ENCODE measurements at places on chromosomes 13 and 19.

DNA sequence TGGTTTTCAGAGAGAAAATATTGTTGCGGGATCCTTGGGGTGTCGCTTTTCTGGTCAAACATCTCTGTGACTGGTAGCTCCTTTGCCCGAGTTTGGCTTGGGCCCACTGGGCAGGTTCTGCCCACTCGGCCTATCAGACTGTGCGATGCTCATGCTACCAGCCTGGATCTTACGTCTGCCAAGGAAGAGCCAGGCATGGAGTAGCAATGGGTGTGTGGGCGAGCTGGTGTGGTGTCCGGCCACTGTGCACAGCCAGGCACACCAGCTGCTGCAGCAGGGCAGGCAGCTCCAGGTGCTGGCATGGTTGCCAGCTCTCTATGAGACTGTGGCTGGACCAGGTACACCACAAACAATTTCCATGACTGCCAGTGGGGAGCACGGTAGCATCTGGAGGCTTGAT lies 1351.8 kb upstream of the PCDH20 start:
- DNase-seq = no peak

DNA sequence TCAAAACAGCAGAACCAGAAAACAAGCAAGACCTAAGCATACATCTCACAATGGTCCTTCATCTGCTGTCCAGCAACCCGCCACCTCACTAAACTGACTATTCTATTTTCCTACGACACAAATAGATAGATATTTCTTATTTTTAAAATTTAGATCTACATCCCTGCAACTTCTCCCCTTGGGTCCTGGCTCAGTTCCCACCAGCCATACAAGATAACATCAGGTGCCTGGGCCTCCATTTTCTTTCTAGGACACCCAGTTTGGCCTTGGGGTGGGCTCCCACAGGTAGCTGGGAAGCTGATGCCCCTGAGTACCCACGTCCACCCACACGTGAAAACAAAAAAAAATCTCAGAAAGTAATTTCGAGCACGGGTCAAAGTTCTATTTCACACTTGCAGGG lies 47.6 kb downstream of the TGDS start:
- no peak for DNase-seq

GRCh38 chr13:110559429-110559943 lies 2.0 kb downstream of the RAB20 start:
- peak; percentile 61 for DNase-seq

DNA sequence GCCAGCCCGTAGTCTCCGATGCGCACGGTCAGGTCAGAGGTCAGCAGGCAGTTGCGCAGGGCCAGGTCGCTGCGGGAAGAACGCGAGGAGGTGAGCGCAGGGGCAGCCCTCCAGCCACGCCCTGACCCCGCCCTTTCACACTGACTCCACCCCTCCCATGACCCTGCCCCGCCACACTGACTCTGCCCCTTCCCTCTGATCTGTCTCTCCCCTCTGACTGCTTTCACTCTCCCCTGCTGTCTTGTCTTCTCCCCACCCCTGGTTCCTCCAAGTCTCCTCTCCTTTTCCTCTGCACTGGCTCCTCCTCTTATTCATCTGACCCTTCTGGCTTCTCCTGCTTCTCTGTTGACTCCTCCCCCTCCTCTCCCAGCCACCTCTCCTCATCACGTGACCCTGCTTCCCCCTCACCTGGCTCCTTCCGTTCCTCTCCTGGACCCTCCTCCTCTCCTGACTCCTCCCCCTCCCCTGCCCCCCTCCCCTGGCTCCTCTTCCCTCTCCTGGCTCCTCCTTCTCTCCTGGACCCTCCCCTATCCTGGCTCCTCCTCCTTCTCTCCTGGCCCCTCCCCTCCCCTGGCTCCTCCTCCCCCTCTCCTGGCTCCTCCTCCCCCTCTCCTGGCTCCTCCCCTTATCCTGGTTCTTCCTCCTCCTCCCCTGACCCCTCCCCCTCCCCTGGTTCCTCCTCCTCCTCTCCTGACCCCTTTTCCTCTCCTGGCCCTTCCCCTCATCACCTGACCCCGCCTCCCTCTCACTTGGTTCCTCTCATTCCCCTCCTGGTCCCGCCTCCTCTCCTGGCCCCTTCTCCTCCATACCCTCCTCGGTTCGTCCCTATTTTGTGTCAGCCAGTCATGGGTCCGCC lies 9.9 kb downstream of the LMTK3 start:
- peak; percentile 67 for DNase-seq

DNA sequence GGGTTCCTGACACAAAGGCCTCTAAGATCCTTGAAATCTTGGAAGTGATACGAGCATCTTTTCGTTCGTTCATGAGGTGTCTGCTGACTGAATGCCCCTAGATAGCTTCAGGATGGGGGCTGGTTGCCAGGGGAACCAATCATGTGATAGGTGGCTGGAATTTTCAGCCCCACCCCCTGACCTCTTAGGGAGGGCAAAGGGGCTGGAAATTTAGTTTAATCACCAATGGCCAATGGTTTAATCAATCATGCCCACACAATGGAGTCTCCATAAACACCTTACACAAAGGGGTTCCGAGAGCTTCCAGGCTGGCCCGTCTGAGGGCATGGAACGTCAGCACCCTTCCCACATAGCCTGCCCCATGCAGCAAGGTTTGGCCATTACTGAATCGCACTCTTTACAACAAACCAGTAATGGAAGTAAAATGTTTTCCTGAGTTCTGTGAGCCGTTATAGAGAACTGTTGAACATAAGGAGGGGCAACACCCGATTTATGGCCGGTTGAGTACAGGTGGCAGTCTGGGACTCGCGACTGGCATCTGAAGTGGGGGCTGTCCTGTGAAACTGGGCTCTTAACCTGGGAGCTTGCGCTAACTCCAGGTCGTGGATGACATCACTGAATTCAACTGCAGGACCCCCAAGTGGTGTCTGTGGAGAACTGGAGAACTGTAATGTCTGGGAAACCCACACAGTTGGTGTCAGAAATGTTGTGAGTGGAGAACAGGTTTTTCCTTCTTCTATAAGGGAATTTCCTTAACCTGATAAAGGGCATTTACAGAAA lies 25.6 kb downstream of the MLLT1 start:
- no peak for DNase-seq

GRCh38 chr19:54298357-54299125 lies 14.4 kb downstream of the LILRA5 start:
- DNase-seq = no peak

GRCh38 chr13:67061750-67062149 lies 168.4 kb downstream of the PCDH9 start:
- no peak for DNase-seq

GRCh38 chr19:16193466-16193865 lies 4.2 kb upstream of the AP1M1 start:
- DNase-seq = no peak

GRCh38 chr19:11506967-11507366 lies 1.3 kb upstream of the ZNF653 start:
- DNase-seq = no peak

DNA sequence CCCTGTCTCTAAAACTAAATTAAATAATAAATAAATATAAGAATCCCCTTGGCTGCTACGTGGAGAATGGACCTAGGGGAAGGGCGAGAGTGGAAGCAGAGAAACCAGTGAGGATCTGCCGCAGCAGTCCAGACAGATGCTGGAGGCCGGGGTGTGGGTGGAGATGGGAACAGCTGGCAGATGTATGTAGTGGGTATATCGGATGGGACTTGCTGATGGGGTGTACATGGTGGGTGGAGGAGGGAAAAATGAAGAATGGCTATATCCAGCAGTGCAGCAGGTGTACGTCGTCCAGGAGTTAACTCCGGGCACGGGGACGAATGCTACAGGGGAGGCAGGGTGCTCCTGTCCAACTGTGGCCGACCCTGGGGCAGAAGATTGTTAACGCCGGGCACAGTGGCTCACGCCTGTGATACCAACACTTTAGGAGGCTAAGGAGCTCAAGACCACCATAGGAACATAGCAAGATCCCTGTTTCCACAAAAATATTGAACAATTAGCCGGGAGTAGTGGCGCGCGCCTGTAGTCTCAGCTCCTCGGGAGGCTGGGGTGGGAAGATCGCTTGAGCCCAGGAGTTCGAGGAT lies 654 bp downstream of the CEP89 start:
- no peak for DNase-seq

DNA sequence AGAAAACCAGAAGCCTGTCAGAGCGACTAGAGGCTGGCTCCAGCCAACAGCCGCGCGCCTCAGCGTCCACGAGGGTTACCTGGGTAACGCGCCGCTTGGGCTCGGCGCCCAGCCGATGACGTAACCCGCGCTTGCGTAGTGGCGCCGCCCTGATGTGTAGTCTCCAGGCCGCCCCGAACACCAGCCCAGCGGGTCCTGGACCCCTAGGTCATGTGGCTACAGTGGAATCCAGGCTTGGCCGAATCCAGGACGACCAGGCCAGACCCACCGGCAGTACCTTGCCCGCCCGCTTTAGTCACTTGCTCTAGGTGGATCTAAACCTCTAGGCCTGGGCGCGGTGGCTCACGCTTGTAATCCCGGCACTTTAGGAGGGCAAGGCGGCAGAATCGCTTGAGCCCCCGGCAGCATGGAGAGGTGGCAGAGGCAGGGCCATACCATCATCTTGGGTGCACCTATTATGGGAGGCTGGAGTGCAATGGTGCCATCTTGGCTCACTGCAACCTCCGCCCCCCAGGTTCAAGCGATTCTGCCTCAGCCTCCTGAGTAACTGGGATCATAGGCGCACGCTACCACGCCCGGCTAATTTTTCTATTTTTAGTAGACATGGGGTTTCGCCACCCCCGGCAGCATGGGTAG lies 7.2 kb upstream of the ZNF606 start:
- peak; percentile 59 for DNase-seq

GRCh38 chr19:27742041-27742440 lies 1470.9 kb downstream of the UQCRFS1 start:
- no peak for DNase-seq

DNA sequence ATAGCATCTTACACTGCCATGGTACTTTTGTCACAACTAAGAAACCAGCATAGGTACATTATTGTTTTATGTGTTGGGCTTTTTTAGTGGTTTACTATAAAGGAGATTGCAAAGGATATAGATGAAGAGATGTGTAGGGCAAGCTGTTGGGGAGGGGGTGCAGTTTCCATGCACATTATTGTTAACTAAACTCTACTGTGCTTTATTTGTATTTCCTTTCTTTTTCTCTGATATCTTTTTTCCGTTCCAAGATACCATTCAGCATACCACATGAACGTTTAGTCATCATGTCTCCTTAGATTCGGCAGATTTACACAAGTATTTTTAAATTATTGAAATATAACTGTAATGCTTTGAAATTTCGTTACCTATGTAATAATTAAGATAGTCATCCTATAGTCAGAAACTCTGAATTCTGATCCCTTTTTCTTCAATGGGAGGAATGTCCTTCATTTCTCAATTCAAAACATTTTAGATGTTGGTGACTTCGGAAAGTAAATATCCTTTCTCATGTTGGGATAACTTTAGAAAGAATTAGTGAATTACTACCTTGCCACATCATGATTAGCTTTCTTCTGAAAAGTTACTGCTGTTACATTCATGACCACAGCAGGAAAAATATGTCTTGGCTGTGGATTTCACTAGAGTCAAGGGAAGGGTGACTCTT lies 82.8 kb downstream of the FRY start:
- no peak for DNase-seq

DNA sequence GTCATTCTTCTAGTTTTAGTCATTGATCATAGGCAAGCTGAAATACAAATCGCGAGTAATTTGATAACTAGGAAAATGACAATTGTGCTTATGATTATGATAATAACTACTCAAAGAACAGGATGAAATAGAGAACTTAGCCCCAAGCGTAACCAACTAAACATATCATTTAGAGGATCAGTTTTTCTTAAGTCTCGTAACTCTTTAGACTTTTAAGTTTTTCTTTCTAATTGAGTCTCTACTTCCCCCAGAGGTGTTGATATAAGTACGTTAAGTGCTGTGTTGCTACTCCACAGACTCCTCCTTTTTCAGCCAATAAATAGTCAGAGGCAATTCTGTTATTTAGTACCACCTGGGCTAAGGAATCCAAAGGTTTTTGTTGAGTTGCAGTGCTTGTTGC lies 96.3 kb downstream of the NHLRC3 start:
- no peak for DNase-seq

DNA sequence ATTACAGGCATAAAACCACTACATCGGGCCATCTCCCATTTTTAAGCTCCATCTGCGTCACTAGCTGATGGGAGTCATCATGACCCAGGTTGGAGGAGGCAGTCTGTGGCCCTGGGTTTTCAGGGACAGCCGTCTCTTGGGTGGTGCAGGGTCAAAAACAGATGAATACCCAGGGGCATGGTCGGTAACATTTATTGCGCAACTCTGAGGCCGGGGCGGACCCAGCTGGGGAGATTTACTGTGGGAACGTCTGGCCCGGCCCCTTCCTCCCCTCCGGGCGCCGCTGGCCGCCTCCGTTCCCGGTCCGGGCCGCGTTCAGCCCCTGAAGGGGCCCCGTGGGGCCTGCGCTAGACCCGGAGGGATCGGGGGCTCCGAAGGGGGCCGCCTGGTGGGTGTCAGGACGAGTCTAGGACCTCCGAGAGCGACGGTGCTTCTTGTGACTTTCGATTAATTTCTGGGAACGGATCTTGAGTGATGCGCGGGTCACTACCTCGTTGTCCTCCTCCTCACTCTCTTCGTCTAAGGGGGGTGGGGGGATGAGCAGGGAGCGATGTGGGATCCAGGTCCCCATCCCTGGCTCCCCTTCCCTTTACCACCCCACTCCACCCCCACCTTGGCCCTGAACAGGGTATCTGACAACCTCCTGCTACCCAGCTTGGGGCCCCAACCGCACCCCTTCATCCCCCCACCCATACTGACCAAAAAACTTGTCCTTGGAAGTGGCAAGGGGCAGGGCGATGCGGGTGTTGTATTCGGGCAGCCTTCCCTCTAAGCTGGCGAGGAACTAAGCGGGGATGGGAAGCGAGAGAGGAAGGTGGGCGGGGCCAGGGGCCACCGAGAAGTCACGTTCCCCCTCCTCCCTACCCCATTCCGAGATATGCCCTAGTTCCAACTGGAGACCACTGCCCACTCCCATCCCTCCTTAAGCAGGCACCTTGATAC lies 1.6 kb upstream of the RGL3 start:
- DNase-seq = peak; percentile 65

DNA sequence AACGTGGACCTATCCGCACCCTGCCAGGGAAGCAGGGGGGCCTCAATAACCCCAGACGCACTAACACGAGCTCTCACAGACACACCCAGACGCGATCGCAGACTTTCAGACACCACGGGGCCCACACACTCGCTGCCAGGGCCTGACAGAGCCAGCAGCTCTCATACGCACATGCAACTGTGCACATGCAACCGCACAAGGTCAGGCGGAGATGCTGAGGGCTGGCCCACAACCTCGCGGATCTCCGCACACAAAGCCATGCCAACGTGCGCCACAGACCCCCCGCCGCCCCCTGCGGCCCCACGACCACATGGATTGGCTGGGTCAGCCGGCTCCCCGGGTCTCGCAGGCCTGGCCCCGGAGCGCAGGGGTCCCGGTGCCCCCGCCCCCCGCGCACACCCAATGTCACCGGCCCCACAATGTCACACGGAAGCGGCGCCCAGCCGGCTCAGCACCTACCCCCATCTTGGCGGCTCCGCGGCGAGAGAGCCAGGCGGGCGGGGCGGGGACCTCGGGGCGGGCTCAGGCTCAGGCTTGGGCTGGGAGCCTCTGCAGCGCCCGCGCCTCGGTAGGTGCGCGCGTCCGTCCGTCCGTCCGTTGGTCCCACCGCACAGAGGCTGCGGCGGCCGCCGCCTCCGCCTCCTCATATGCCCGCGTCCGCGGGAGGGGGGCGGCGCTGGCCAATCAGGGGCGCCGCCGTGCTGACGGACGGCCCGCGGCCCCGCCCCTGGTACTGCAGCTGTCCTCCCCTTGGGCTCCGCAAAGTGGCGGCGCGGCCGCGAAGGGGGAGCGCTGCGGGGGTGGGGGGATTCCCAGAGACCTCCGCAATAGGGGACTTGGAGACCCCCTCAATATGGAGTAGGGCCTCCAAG lies at the start of gene ATP1A3:
TSS of gene ATP1A3 (minus strand) at position 619 of the 872 bp plus-strand sequence. CDS start at position 465, 154 bp downstream.
- DNase-seq = peak; percentile 18

Data from amniotic epithelial cell (primary cell).